ENCODE measurements at places on chromosomes 16 and 17.
A peak's percentile ranks its signal among the peaks of the same experiment; 100 is the strongest.

GRCh38 chr17:21676281-21677111, 15.8 kb upstream of the KCNJ18 start:
- DNase-seq, result no peak

DNA sequence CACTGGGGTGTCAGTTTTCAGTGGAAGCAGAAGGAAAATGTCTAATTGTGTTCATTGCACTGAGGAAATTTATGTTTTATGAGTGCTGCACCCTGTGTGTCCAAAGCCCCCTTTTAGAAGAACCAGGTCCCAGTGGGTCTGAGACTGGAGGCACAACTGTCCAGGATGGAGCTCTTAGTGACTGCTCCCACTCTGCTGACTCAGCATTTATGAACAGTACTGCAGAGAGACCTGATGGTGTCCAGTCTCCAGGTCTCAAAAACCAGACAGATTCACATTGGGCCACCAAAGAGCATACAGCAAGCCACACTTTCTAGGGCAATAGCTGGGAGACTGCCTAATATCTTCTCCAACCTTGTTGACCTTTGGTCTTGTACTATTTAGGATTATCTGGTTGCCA, 321.9 kb downstream of the CBLN1 start:
- DNase-seq, result no peak

DNA sequence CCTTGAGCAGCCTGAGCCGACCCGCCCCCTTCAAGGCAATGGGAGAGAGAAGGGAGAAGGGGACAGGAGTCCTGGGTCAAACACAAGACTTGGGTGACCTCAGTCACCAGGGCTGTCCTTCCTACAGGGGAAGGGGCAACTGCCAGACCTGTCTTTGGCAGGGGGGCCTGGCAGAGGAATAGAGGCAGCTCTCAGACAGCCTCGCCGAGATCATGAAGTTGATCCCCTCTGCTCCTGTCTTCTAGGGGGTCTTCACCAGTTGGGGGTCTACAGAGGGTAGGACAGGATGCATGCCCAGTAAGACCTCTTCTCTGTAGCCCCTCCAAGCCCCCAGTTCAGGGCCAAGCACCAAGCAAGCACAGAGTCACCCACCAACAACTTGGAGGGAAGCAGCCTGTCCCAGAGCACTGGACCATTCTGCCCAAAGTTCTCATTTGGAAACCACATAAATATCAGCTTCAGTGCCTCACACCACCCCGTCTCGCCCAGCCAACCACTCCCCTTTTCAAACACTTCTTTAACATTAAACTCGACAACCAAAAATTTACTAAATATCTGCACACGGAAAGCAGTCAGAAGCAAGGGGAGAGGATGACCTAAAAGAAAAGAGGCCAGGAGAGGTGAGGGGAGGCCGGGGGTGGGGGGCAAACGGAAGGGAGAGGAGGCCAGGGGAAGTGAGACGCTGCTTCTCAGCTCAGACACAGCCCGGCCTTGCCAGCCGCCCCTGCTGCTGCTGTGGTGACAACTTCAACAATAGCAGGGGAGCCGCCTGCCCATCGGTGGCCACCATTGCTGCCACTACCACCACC, 7.7 kb downstream of the DOK4 start:
- no peak for DNase-seq

DNA sequence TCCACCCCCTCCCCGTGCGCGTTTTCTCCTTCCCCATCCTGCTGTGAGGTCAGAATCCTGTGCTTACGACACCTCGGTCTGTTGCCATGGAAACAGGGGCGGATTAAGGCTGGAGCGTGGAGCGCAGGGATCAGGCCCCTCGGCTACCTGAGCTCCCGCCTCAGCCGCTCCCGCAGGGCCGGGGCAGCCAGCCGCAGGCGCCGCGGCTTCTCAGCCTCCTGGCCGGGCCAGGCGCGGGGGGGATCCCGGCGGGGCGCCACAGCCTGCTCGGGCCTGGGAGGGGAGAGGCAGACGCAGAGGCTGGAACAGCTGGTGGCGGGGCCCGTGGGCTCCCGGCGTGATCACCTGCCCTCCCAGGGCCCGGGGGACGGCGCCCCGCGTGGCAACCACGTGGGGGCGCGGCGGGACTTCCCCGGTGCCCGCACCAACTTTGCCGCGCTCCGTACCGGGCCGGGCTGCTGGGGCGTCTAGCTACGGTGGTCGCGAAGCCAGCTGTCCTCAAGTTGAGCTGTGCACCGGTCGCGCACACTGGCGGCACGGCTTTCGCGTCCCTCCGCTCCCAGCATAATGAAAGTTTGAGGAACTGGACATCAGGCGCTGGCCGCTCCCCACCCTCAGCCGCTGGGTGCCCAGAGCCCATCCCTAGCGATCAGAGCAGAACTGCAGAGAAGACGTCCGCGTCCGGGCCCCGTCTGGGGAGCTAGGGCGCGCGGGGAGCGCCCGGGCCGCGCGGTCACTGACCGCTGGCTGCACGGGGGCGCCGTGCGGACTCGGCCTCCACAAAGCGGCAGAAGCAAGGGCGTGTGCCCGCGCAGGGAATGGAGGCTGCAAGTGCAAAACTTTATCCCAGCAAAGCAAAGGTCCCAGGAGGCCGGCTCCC, 1.2 kb downstream of the RTN4RL1 start:
- no peak for DNase-seq

GRCh38 chr17:73010414-73010813, 82.1 kb downstream of the SLC39A11 start:
- no peak for DNase-seq

DNA sequence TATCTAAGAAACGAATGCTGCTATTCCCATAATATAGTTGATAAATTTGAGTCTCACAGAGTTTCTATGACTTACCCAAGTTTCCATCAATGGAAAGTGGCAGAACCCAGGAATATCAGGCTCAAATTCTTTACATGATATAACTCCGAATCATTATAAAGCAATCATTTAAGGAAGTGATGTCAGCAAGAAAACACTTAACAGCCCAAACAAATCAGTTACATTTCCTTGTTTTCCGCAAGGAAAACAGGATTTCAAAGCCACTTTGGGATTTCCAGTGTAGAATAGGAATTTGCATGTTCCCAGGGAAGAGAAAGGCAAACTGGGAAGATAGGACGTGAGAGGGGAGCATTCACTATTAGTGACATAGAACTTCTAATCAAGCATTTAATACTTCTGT, 311.4 kb upstream of the GOT2 start:
- DNase-seq, result no peak

DNA sequence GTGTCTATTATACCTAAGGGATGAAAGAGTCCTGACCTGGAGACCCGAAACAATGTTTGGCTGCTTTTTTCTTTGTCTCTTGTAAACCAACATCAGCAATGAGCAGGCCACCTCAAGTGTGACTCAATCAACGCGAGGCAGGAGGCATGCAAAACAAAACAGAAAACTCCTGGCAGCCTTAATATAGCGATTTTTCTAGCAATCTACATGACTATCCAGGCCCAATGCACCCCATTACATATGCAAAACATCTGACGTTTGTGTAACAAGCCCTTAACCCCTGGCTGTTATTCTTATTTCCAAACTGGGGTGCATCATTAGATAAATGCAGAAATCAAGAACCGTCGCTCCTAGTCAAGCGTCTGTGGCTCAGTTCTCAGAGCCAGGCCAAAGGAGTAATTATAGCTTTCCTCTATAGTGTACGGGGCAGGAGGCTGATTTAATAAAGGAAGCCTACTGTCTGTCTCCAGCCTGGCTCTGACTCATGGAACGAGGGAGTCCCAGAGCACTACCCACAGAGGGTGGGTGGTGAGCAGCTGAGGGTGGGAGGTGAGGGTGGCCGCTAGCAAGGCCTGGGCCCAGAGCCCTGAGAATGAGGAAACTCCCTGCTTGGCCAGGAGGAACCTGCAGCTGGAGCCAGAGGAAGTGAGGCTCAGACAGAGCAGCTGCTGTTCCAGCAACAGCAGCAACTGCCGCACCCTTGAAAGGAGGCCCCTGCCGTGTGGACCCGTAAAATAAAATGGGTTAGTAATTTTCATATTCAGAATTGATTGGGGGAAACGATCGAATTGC, 43.9 kb downstream of the CHD9 start:
- peak; percentile 34 for DNase-seq

Measured in activated gamma-delta T cell (primary cell).